SW 1271 (cell line): ENCODE measurements at places on chromosomes 4 and X.

- DNase-seq, result no peak
Observed at GRCh38 chr4:121720109-121720508, 23.3 kb upstream of the ANXA5 start.

DNA sequence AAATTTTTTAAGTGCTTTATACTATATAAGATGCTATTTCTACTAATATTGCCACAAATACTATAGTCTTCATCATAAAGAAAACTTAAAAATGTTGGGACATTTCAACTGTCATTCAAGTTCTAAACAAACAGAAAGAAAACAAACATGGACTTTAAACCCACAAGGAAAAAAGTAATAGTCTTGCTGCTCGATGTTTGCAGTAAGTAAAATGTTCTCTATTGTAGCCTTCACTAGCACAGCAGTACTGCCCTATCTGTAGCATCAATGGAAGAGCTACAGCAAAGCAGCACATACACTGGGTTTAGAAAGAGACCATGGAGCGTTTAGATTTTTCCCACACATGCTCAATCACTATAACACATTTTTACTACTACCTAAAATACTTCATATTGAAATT lies 146.8 kb downstream of the KLHL13 start:
- no peak for DNase-seq

DNA sequence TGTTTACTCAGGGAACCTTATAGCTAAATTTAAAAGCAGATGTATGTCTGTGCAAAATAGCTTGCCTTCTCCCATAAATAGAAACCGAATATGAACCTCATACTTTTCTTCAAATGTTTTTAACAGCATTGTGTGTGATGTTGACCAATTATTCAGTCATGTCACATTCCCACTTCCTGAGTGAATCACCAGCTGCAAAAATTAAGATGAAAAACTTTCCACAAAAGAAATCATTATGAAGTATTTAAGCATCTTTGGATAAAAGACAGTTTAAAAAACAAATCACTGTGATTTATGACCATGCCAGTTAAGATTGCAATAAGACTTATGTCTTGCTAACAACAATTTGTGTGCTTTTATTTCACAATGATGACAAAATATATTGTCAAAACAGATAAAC lies 220.1 kb downstream of the PDGFC start:
- DNase-seq, result peak; percentile 32

- no peak for DNase-seq
Observed at GRCh38 chr4:40559585-40560465, 69.8 kb downstream of the RBM47 start.

DNA sequence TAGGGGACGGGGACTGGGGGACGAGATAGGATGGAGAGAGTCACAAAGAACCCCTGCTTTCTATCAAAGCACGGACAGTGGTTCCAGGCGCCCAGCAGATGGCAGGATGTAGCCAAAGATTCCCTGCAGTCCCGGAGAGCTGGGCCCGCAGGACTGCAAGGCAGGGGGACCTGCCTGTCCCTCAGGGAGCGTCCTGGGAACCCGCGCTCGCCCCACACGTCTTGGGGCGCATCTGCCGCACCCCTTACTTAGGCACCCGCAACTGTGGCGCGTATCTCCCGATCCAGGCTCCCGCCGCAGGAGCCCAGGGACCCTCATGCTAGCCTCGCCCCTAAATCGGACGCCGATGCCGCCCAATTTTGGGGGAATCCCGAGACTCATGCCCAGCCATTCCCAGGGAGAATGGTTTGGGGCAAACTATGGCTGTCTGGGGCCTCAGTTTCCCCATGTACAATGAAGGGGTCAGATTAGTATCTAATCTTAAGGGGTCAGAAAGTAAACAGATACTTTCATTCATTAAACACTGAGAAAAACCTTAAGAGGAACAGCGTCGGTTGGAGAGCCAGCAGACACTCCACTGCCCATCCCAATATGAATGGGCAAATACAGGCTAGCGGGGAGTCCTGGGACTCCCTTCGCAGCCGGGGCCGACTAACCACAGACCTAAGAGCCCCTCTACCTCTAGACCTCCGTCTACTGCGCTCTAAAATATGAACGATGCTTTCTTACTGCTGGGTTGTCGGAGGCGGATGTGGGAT lies 581 bp upstream of the STK32B start:
- DNase-seq, result peak; percentile 51
